Kasumi-1 (cell line): ENCODE measurements at places on chromosomes 3 and 15.
A peak's percentile ranks its signal among the peaks of the same experiment; 100 is the strongest.

- no peak for DNase-seq
Measured at GRCh38 chr15:69604072-69604411, 151.4 kb downstream of the RPLP1 start.

DNA sequence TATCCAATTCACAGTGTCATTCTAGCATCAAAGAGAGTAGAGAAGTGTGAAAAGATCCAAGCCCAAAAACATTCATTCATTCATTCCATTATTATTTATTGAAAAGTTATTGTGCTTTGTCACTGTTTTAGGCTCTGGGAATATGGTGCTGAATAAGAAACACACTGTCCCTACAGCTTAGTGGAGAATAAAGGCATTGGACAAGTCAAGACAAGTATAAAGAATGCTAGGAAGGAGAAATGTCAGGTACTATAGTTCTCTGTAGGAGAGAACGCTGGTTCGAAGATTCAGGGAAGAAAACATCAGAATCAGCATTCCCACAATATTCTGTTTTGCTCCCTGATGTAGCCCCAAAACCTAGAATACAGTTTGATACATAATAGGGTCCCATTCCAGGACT, 128.8 kb upstream of the CHRM5 start:
- DNase-seq, result no peak

- DNase-seq, result no peak
Measured at GRCh38 chr15:47364230-47365141, 352.8 kb upstream of the SEMA6D start.

DNA sequence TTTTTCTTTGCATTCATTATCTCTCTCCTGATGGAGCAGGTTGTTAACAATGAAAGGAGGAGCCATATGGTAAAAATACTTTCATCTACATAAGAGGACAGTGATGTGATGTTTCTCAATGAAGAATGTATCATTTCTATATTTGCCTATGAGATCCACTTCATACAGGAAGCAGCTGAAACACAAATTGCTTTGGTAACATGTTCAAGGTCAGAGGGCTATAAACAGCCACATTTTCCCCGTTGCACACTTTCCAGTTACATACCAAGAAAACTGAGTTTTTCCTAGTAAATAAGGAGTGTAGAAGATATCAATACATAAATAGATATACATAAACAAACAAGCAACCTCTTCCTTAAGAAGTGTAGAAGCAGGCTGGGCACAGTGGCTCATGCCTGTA, 32.6 kb upstream of the GYG1 start:
- DNase-seq, result no peak

DNA sequence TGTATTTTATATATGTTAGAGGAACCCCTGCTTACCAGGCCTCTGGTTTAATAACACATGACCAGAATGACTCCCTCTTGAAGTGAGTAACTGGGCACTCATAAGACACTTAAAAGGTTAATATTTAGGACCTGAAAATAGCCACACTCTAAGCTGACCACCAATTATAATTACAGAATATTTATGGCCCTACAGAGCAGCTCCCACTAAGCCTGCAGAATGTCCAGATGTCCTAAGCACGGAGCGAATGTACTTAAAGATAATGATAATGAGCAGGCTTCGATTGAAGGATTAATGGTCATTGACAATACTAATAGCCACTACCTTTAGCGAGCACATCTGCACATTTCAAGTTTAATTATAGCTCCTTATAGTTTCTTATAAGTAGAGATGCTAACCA, 22.8 kb upstream of the KCTD6 start:
- no peak for DNase-seq

- DNase-seq, result no peak
Measured at GRCh38 chr15:35330048-35330695, 215.8 kb downstream of the DPH6 start.

GRCh38 chr3:179949412-179949811, 87.3 kb downstream of the PEX5L start:
- no peak for DNase-seq

- DNase-seq, result no peak
Measured at GRCh38 chr3:114714237-114714636, 420.4 kb downstream of the TIGIT start.

DNA sequence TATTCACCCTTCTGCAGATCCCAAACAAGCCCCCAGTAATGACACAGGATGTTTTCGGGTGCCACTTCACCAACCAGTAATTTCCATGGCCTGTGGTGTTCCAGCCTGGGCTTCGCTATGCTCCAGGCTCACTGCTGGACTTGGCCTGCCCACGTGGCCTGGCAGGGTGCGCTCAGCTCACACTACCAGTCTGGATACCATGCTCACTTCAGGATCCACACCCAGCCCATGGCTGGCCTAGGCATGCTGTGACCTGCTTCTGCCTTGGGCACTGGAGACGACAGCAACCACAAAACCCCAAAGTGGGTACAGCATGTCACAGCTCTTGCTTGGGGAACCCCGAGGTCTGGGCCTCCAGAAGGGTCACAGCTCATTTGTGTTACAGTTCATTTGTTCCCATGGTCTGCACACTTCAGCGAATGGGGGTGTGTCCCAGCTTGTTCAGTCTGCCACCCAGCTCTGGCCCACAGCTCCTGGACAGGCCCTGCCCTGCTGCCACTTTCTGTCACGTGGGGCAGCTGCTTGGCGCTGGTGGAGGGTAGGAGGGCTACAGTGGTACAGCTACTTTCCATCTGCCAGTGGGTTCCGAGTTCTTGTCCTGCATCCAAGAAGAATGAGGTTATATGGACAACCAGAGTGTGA, 650.8 kb downstream of the MCTP2 start:
- DNase-seq, result no peak

GRCh38 chr3:186386883-186387560, 25.0 kb upstream of the DGKG start:
- DNase-seq, result no peak

- DNase-seq, result peak; percentile 36
Measured at GRCh38 chr15:80695911-80696661, 976 bp downstream of the ABHD17C start.

DNA sequence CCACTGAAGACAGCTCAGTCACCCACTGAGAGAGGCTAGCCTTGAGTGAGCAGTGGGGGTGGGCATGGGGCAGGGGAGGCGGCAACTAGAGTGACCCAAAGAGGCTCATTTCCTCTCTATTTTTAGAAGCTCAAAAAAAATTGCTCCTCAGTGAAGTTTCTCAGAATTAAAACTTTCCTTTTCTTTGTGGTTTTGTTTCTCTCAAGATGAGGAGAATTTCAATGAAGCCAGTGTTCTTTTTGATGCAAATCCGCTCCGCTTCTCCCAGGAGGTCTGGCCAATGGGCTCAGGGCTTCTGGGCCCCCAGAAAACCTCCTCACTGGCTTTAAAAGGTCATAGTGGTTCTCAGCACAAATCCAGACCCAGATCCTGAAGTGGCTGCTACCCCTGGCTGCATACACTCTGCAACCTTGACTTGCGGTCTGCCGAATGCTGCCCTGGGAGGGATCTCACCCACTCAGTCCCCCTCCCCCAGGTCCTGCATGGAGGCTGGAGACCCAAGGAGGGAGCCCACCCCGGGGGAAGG, at the start of gene ACSBG1:
Gene ACSBG1, minus strand, starts transcription at position 51 of the 526 bp plus-strand sequence. CDS start 64 bp downstream, outside the sequence.
- DNase-seq, result no peak

DNA sequence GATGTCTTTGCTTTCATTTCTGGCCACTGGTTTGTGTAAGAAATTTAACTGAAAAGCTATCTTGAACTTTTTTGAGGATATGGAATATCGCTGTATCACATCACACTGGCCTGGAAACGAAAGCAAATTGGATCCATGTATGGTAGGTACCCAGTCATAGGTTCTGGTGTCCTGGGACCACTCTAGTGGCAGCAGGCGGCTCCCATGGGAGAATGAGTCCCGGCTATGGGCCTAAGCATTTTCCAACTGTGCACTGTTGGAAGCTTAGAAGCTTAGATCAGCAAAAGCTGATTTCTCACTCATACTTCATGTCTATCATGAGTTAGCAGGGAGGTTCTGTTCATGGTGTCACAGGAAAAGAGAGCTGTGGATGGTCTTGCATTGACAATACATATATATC, 323.2 kb downstream of the PLCL2 start:
- DNase-seq, result no peak

GRCh38 chr3:98361289-98361688, 7.6 kb downstream of the OR5K4 start:
- DNase-seq, result no peak

GRCh38 chr15:75089456-75090387, 66.3 kb downstream of the PPCDC start:
- DNase-seq, result no peak

GRCh38 chr15:100877551-100877950, 2.1 kb upstream of the ALDH1A3 start:
- DNase-seq, result no peak

DNA sequence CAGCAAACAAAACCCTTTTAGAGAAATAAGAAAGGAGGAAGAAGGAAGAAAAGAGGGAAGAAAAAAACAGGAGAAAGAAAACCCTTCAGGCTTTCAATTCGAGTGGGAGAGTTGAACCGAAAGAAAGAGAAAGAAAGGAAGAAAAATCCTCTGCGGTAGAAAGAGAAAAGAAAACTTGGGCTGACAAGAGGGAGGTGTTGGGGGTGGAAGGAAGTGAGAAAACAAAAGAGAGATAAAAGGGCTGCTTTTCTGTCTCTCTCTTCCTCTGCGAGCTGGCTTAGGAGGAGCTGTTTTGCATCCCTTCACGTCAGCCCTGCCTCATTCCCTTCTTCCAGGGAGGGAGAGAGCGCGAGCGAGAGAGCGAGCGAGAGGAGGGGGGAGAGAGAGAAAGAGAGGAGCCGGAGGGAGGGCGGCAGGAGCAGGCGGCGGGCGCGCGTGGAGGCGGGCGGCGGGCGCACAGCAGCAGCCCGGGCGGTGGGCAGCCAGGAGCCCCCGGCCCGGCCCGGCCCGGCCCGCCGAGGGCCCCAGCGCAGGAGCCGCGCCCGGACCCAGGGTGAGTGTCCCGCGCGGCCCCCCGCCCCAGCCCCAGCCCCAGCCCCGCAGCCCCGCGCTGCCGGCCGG, at the start of gene ZNF710:
Gene ZNF710, plus strand, starts transcription at position 263 of the 621 bp plus-strand sequence. CDS start 65,814 bp downstream, outside the sequence.
- DNase-seq, result peak; percentile 42

DNA sequence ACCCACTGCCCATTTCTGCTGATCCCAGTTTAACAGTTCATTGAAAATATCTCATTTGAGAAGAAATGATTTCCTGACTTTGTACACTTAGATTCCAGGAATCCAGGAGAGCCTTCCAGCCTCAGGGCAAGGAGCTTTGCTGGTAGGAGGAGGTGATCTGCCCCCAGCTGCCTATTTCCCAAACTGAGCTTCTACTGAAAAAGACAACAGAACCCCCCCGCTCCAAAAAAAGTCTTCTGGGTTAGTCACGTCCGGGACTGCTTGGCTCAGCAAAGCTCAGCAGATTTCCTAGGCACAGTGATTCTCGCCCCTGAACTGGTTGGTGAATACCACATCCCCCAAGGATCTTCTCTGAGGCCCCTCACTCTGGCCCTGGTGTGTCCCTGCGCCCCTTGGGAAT, 13.1 kb downstream of the SLC6A6 start:
- no peak for DNase-seq

- DNase-seq, result no peak
Measured at GRCh38 chr3:96106701-96107100, 707.7 kb upstream of the EPHA6 start.

GRCh38 chr15:74253211-74253921, 17.2 kb downstream of the CCDC33 start:
- no peak for DNase-seq

DNA sequence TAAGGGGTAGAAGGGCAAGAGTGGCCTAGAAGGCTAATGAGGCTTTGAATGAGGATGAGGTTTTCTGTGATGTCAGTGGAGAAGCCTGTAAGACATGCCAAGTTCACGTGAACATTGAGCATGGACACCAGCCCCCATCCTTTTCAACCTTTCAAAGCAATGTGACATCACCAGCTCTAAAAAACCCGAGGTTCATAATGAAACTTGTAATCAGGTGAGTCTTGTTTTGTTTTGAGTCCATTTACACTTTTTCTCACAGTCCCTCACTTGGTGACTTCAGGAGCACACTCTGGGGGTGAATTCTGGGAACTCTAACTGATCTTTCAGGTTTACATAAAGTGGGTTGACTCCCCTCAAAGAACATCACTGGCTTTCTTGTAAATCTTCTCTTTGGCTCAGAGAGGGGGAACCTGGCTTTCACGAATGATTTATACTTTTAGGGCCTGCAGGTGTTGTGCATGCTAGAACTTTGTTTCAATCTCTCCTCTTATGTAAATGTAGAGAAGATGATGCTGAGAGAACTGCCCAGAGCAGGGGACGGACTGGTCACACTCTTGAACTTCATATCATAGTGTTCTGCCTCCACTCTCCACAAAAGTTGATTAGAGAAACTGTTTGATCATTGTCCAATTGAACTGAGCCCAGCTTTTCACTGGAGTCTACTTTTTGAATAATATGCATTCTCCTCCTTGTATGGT, 224.7 kb upstream of the SATB1 start:
- no peak for DNase-seq

- DNase-seq, result no peak
Measured at GRCh38 chr15:90174140-90174875, 26.8 kb upstream of the SEMA4B start.

- DNase-seq, result no peak
Measured at GRCh38 chr15:79897380-79897678, 515 bp upstream of the MTHFS start.

DNA sequence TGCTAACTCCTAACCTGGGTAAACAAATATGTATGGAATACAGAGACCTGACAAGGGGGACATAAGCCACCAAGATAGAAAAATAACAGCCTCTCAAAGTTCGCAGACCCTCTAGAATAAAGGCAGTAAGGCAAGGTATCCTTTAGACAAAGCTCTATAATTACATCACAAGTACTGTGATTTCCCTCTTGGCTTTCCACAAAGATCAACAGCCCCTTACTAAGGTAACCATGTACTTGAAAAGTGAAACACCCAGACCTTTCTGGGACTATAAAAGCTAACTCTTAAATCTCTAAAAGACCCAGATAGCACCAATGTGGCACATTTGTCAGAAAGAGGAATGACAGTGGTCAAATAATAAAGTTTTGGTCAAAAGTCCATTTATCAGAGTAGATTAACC, 51.9 kb downstream of the TBL1XR1 start:
- DNase-seq, result no peak
